ENCODE measurements at places on chromosomes 6 and 20.

- no peak for DNase-seq
Observed at GRCh38 chr6:109291902-109292301, 90.4 kb downstream of the CD164 start.

GRCh38 chr20:63264519-63264918 is 8.1 kb upstream of the ARFGAP1 start:
- no peak for DNase-seq

DNA sequence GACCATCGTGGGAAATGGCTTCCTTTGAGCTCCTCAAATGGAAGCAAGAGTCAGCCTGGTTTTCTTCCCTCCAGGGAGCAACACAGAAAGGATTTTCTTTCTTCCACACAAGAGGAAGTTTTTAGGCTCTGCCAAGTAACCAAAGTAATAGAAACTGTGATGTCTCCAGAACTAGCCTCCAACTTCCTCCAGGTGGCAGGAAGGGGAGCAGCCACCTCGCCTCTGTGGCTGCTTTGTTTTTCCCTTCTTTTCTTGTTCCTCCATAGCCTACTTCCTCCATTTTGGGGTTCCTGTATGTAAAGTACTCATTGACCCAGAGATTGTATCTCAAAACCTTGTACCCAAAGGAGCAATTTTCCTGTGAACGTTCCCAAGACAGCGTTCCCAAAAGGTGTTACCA is 32.7 kb upstream of the CCR6 start:
- no peak for DNase-seq

DNA sequence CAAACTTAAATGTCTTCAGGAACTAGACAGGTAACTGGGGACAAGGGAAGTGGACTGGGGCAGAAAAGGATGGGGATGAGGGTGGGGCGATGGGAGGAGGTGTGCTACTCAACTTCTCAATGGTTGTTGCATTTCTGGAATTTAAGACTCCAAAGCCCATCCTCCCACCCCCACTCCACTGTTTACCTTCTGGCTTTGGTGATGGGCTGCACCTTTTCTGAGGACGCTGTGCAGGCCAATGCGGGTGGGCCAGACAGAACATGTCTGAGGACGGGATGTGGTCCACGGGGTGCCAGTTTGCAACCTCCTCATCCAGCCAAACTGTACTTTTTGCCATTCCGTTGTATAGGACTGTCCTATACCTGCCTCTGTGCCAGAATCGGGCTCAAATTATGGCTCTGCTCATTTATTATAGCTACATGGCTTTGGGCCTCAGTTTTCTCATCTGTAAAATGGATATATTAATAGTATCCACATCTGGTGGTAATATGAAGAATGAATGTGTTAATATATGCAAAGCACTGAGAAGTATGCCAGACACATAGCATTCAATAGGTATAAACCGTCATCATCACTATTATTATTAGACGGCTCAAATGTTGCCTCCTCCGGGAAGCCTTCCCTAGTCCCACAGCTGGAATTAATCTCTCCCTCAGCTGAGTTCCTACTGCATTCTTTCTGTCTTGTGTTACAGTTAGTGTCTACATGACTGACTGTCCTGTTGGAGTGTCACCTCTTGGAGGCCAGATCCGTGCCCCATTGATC is 31.0 kb upstream of the VEGFA start:
- no peak for DNase-seq

- peak; percentile 96 for DNase-seq
Observed at GRCh38 chr20:25237610-25238318, 10.1 kb upstream of the PYGB start.

DNA sequence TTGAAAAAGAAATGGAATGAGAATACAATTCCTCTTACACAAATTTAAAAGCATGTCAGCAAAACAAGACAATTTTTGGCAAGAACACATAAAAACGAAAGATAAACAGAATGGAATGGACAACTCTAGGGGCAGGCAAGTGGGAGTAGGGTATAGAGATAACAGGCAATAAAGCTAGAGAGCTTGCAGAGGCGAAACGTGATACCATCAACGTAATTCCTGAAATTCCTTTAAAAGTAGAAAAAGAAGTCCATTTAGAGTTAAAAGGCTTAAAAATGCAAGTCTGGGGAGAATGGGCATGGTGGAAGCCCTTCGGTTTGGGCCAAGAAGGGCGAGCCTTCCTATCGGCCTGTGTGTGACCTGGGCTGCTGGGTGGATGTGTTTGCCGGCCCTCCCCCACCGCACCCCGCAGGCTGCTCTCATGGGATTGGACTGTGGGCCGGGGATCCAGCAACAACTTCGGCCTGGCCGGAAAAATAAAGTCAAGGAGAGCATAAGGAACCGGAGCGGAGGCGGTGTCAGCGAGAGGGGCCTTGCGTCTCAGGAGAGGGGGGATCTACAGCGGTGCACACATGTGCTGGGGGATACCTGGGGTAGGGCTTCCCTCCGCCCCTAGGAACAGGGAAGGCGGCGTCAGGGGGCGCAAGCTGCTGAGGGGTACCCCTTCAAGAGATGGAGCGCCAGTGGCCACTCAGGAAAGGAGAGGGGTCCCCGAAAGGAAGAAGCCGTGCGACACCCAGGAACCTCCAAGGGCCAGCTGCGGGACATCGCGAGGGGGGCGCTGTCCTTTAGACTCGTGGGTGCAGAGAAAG is 4.1 kb downstream of the TMEM239 start:
- no peak for DNase-seq
